ENCODE measurements at places on chromosomes 2 and 18.

GRCh38 chr18:13444430-13445240, 226.1 kb downstream of the LDLRAD4 start:
- no peak for DNase-seq

- DNase-seq, result no peak
Measured at GRCh38 chr2:196200557-196200956, 29.2 kb upstream of the STK17B start.

GRCh38 chr2:213004197-213004821, 147.1 kb downstream of the IKZF2 start:
- no peak for DNase-seq

GRCh38 chr2:16655905-16656642, 9.6 kb downstream of the CYRIA start:
- DNase-seq, result no peak

DNA sequence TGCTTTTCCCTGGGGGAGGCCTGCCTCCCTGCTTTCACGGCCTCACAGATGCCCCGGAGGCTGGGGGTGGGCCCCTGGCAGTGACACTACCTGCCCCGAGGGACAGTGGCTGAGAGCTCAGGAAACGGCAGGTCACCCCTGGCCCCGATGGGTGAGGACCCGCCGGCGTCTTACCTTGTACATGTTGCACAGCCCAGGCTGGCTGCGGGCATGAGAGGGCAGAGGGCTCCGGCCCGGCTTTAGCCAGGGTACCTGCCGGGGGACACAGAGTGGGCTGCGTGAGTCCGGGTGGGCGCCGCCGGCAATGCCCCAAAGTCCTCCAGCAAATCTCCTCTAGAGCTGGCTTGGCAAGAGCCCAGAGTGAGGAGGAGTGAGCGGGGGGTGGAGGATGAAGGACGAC, 122.9 kb downstream of the MBP start:
- DNase-seq, result no peak

- no peak for DNase-seq
Measured at GRCh38 chr2:177119099-177119498, 93.5 kb upstream of the HNRNPA3 start.

GRCh38 chr2:174924061-174924693, 81.0 kb downstream of the CHN1 start:
- no peak for DNase-seq

- DNase-seq, result no peak
Measured at GRCh38 chr2:237889811-237890210, 30.4 kb downstream of the RAMP1 start.

- no peak for DNase-seq
Measured at GRCh38 chr2:191791953-191792560, 54.8 kb downstream of the CAVIN2 start.

- no peak for DNase-seq
Measured at GRCh38 chr2:226758921-226759640, 40.5 kb downstream of the IRS1 start.

DNA sequence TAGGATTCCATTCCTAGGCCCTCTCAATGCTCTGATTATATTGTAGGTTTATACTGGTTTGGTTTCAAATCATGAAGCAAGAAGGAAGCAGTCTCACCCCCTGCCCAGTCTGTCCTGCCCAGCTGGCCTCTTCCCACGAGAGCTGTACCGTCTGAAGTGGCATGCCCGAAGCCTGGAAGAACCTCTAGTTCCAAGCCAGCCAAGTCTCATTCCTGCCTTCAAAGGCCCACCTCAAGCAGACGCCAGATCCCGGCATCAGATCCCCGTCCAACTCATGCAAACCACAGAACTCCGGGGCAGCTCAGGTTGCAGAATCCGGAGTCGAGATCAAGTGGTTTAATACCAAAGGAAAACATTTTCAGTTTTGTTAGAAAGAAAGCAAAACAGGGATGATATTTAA, 234.4 kb downstream of the LPIN1 start:
- no peak for DNase-seq

GRCh38 chr2:179268277-179268925, 3.8 kb upstream of the SESTD1 start:
- DNase-seq, result no peak

DNA sequence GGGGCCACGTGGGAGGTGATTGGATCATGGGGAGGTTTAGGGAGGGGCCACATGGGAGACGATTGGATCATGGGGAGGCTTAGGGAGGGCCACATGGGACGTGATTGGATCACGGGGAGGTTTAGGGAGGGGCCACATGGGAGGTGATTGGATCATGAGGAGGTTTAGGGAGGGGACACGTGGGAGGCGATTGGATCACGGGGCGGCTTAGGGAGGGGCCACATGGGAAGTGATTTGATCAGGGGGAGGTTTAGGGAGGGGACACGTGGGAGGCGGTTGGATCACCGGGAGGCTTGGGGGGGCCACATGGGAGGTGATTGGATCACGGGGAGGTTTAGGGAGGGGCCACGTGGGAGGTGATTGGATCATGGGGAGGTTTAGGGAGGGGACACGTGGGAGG, 22.5 kb upstream of the SALL3 start:
- no peak for DNase-seq

Measured in T-helper 2 cell (primary cell).